Stimulated activated CD8-positive, alpha-beta memory T cell treated with anti-CD3 and anti-CD28 coated beads, Interleukin-12 subunit alpha, Interleukin-12 subunit beta, amount 100 ng/mL, for 1 hour (primary cell): ENCODE measurements at places on chromosomes 7 and 10.

DNA sequence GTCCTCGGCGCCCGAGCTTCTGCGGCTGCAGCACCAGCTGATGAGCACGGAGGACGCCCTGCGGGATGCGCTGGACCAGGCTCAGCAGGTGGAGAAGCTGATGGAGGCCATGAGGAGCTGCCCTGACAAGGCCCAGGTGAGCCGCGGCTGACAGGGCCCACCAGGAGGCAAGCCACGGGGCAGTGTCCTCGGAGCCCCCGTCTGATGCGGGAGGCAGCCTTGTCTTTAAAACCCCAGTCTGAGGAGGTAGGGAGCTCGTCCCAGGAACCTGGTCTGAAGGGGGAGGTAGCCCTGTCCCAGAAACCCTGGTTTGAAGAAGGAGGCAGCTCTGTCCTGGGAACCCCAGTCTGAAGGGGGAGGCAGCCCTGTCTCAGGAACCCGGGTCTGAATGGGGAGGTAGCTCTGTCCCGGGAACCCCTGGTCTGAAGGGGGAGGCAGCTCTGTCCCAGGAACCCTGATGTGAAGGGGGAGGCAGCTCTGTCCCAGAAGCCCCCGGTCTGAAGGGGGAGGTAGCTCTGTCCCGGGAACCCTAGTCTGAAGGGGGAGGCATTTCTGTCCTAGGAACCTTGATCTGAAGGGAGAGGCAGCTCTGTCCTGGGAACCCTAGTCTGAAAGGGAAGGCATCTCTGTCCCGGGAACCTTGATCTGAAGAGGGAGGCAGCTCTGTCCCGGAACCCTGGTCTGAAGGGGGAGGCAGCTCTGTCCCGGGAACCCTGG lies 53.1 kb upstream of the GTF2IRD1 start:
- DNase-seq = no peak

GRCh38 chr10:75726522-75727483 lies 295.4 kb downstream of the LRMDA start:
- no peak for DNase-seq

- no peak for DNase-seq
These were observed 182.8 kb downstream of the SEC23IP start for GRCh38 chr10:120075349-120075748.

DNA sequence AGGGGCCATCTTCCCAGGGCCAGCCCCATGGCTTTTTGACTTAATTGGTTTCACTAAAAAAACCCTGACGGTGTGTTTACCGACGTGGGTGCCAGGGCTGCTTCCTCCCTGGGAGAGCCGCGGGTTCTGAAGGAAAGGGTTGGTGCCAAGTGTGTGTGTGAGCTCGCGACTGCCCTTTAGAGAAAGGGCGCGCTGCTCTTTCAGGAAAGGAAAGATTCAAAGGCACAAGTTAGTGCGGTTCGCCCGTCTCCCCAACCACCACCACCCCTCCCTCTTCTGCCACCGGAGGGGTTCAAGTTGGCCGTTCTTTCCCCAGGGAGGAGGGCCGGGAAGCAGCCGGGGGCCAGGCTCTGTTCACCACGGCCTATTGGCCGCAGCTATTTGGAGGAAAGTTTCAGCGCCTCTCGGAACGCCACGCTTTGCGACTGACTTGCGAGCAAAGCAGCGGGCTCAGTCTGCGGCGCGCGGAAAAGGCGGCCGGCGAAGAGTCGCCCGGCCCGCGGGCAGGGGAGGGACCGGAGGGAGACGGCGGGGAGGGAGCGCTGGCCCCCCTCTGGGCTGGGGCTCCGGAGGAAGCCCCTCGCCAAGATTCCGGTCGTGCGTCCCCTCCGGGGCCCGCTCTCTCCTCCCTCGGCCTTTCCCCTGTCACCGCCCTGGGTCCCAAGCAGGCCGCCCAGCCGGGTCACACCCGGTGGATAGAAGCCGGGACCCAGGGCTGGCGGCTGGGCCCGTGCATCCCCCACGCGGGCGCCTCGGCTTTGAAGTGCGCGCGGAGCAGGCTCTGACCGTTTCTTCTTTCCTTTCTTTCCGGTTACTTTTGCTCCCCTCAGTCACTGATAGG lies 165.9 kb upstream of the PPP1R3A start:
- no peak for DNase-seq

DNA sequence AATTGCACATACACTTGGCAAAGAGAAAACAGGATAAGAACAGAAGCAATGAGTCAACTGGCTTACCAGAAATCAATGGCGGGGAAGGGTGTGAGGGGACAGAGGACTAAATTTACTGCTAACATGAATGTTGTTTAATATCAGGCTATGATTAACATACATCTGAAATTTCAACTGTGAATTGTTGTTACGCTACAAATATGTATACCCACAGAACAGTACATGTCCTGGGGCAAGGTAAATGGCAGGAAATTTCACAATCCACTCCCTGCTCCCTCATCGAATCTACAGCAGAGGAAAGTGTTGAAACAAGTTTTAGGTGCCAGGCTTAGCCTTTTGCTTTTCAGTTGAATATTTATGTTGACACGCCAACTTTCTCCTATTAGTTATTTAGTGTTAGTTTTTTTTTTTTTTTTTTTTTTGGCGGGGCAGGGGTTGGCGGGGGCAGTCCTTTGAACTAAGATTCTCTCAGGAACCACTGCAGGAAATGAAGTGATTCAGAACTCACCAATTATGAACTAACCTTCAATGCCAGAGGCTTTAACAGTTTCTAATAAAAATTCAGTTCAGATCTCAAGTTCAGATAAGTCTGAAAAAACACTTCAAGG lies 99.0 kb downstream of the UBE2H start:
- no peak for DNase-seq

DNA sequence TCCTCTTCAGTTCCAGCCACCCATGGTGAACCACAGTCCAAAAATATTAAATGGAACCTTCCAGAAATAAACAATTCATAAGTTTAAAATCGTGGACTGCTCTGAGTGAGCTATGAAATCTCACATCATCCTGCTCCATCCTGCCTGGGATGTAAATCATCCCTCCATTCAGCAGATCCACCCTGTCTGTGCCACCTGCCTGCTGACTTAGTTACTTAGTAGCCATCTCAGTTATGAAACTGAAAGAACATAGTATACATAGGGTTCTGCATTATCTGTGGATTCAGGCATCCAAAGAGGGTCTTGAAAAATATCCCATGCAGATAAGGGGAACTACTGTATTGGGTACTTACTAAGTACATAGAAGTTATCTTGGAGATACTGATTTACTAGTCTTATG lies 89.0 kb downstream of the ST8SIA6 start:
- no peak for DNase-seq

- no peak for DNase-seq
These were observed 67.5 kb downstream of the CHST15 start for GRCh38 chr10:124025660-124026588.

DNA sequence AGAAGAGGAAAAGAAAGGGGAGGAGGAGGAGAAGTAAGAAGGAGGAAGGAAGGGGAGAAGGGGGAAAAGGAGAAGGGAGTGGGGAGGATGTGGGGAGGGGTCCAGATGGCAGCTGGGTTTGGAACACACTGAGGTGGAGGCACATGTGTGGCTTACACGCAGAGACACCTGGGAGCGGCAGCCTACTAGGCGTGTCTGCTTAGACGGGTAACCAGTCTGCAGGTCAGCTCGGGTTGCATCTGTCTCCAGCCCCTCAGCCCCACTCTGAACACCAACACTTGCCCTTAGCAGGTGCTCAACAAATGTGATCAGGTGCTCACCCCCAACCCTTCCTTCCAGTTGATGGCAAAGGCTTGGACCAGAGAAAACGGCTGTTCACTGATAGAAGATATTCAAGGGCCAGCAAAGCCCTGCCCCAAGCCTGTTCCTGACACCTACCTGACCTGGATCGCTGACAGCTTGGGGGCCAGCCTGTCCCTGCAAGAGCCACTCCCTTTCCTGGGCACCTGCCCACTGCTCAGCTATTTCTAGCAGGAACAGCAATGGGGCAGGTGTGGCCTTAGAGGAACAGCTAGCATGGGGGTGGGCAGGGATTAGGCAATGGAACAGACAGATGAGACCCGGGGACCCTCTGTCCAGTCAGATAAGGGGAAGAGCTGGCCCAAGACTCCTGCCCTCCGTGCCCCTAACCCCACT lies 70.5 kb downstream of the SH3PXD2A start:
- no peak for DNase-seq
